ENCODE measurements at places on chromosomes 3 and 15. TPM values are rescaled to one million over a fixed set of nuclear protein-coding genes. Genes with fewer than 3 reads are reported as not detected.

Gene SLC22A14
- 0.16 TPM for polyA plus RNA-seq

Gene CTXN2
- polyA plus RNA-seq = 0.05 TPM

Gene SAMD7
- not detected for polyA plus RNA-seq

Gene KCNH8
- polyA plus RNA-seq = 0.43 TPM

Gene CYP1A1
- 1.2 TPM for polyA plus RNA-seq

Gene GRAMD2A
- polyA plus RNA-seq = 0.10 TPM

Gene CMTM8
- polyA plus RNA-seq = 13.8 TPM

Gene RNF7
- 84.5 TPM for polyA plus RNA-seq

Gene CCDC80
- polyA plus RNA-seq = 213 TPM

Gene CLDN11
- 16.4 TPM for polyA plus RNA-seq

Gene GOLGA8O
- 0.51 TPM for polyA plus RNA-seq

Gene CYP1A2
- polyA plus RNA-seq = 0.27 TPM

Gene ITIH4
- polyA plus RNA-seq = 4.0 TPM

Gene RASL12
- polyA plus RNA-seq = 6.7 TPM

Gene ALPK3
- polyA plus RNA-seq = 5.7 TPM

Gene KBTBD12
- 0.06 TPM for polyA plus RNA-seq

Gene DBR1
- polyA plus RNA-seq = 7.0 TPM

Gene SLC30A4
- 0.55 TPM for polyA plus RNA-seq

Gene CADPS
- polyA plus RNA-seq = 0.04 TPM

Measured in adipose tissue (tissue), 3 donors.